NCI-H446 (cell line): ENCODE measurements at places on chromosomes 2 and 18.

- DNase-seq, result no peak
These were observed 219.6 kb downstream of the SNTG2 start for GRCh38 chr2:1170241-1170640.

DNA sequence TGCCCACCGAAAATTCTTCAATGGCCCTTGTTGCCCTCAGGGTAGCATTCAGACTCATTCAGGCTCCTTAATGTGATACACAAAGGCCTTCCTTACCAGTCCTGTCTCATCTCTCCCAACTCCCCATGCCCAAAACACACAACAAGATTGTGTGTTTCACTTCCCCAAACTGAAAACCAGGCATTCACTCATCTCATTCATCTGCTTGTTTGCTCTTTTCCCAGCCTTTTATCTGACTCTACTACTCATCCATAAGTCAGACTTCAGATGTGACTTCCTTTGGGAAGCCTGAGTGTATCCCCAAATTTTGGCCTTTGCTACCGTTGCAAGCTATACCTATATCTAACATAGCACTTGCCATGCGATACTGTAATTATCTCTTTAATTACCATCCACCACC lies 9.7 kb upstream of the SLC39A10 start:
- DNase-seq, result no peak

- no peak for DNase-seq
These were observed 1.5 kb upstream of the TNFRSF11A start for GRCh38 chr18:62323483-62324180.

GRCh38 chr2:24206242-24206641 lies 31.4 kb downstream of the FAM228A start:
- DNase-seq, result no peak

- no peak for DNase-seq
These were observed 856.4 kb downstream of the RNF144A start for GRCh38 chr2:7773362-7774360.

- DNase-seq, result no peak
These were observed 89.9 kb downstream of the GULP1 start for GRCh38 chr2:188381614-188382013.

GRCh38 chr2:234630801-234631261 lies 133.9 kb upstream of the ARL4C start:
- no peak for DNase-seq

- DNase-seq, result no peak
These were observed 221.3 kb downstream of the BCL2 start for GRCh38 chr18:63098018-63098981.

DNA sequence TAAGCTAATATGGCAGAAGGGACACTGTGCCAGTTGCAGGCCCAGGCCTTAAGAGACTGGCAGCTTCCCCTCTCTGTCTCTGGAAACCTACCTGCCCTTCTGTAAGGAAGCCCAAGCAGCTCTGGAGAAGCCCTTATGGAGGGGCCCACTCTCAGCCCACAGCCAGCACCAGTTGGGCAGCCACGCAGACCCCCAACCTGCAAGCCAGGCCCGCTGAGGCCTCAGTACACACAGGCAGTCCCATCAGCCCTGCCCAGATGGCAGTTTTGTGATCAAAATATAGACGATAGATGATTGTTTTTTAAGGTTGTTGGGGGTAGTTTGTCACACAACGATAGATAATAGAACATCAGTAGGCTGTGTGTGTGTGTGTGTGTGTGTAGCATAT lies 36.8 kb upstream of the ALPP start:
- no peak for DNase-seq

DNA sequence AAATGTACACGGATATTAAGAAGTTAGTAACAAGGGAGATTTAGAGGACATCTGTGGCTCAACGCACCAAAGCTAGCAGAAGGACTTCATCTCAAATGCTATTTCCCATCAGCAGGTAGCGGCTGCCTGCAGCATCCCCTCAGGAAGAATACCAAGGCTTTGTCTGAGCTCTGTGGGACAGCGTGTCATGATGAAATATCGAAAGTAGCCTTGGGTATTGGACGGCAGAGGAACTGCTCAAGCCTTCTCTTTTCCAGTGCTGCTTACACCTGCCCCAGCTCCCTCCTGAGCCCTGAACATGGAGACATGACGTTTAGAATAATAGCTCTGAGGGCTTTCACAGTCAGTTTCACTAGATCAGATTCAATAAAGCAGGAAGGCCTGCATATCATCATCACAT lies 241.6 kb downstream of the SUCLG1 start:
- no peak for DNase-seq
